ENCODE measurements at places on chromosomes 12 and 14.

- DNase-seq: no peak
Measured at GRCh38 chr14:61683108-61683507, 12.2 kb upstream of the HIF1A start.

DNA sequence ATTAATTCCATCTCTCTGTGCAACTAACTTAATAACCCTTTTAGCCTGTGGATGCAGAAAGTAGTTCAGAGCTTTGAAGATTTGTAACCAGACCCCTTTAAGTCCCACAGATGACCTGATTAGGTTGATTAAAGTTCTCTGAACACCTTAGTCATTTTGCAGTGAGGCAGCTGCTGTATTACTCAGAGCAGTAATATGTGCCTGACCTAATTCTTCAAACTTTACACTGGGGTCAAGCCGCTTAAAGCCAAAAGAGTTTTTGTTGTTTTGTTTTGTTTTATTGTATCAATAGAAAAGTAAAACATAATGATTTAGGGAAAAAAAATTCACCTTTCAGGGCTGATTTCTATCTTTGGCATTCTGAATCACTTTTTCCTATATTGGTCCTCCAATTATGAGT, 78.6 kb upstream of the PLEKHG7 start:
- DNase-seq: no peak

- DNase-seq: no peak
Measured at GRCh38 chr12:127191129-127191528, 1075.8 kb upstream of the TMEM132C start.

- DNase-seq: no peak
Measured at GRCh38 chr12:23911574-23911973, 37.9 kb downstream of the SOX5 start.

Measured in Peyer's patch (tissue), 4 donors.